ENCODE measurements at places on chromosomes 16 and 17. TPM values are rescaled to one million over a fixed set of nuclear protein-coding genes. Genes with fewer than 3 reads are reported as not detected.
A peak's percentile ranks its signal among the peaks of the same experiment; 100 is the strongest.

- DNase-seq: no peak
Measured at GRCh38 chr17:71872843-71873485, 247.9 kb upstream of the SOX9 start.

- DNase-seq: no peak
Measured at GRCh38 chr16:31063495-31063842, 10.6 kb downstream of the ZNF668 start.

DNA sequence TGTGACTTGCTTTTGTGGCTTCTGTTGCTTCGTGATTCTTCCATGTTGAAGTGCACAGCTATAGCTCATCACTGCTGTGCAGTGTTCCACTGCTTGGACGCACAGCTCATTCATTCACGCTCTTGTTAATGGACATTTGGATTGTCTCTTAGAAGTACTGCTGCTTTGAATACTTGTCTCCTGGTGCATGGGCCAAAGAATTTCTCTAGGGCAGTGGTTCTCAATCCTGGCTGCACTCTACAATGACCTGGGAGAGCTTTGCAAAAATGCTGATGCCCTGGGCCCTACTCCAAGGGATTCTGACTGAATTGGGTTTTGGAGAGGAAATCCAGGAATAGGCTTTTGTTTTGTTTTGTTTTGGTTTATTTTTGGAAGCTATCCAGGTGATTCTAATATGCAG, 20.0 kb downstream of the CCL17 start:
- no peak for DNase-seq

DNA sequence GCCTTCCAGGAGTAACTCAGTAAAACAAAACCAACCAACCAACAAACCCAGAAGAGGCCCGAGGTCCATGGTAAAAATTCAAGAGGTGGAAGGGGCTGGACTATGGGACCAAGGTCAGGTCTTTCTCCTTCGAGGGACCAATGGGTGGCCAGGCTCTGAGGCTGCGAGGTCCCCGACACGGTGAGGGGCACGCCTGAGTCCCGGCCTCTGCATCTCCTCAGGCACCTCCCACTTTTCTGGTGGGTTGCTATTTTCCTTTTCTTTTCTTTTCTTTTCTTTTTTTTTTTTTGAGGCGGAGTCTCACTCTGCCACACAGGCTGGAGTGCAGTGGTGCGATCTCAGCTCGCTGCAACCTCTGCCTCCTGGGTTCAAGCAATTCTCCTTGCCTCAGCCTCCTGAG, 18.0 kb downstream of the CD7 start:
- no peak for DNase-seq

GRCh38 chr16:22195695-22196558, 10.2 kb upstream of the EEF2K start:
- peak; percentile 92 for DNase-seq

- DNase-seq: peak; percentile 30
Measured at GRCh38 chr17:55420776-55421178, 858 bp downstream of the MMD start.

DNA sequence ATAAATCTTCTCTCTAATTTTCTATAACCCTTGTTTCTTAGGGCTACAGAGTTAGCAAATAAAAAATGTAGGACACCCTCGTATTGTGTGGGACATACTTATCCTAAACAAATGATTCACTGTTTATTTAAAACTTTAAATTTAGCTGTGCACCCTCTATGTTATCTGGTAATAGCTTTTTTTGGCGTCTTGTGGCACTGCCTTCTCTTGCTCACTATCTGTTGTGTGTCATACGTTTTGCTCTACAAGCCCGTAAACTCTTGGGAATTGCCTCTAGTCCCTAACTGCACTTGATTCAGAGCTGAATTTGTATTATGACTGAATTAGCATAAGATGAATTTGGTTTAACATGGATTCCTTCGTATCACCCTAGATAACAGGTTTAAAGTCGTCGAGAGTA, 144.3 kb upstream of the MYOCD start:
- no peak for DNase-seq

- DNase-seq: no peak
Measured at GRCh38 chr16:54000361-54000760, 286.2 kb downstream of the IRX3 start.

Gene GRIN2C
- total RNA-seq: 3.6 TPM

Gene CD300LF
- 0.59 TPM for total RNA-seq

Gene CDRT4
- 13.0 TPM for total RNA-seq

Gene PRSS8
- total RNA-seq: 29.9 TPM

Data from prostate gland (tissue), 2 donors.